ENCODE measurements at places on chromosomes 16 and 17. TPM values are rescaled to one million over a fixed set of nuclear protein-coding genes. Genes with fewer than 3 reads are reported as not detected.
A peak's percentile ranks its signal among the peaks of the same experiment; 100 is the strongest.

The TBC1D3L gene
- total RNA-seq = 4.5 TPM

The PRSS27 gene
- total RNA-seq = 0.11 TPM

The NUPR1 gene
- total RNA-seq = 33.1 TPM

The CACNG3 gene
- not detected for total RNA-seq

The ELP5 gene
- 62.5 TPM for total RNA-seq

DNA sequence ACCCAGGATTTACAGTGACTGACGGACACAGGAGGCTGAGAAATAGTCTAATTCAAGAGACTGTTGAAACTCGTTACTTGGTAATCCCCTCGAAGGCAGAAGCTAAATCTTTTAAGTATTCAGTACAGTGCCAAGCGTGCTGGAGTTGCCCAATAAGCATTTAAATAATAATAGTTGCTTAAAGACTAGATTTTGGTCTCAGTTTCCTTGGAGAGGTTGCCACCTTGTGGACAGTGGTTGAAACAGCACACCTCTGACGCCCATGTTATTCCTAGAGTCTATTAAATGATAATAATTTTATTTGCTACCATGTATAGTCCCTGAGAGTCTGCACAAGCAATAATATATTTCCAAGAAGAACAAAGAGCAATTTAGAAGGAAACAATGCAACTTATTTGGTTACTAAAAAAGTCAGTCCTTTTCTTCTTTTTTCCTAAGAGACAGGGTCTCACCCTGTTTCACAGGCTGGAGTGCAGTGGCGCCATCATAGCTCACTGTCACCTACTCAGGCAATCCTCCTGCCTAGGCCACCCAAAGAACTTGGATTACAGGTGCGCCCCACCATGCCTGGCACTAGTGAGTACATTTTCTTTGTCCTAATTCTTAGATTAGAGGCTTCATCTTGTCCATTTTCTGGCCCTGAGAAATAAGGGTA is 138.0 kb upstream of the NUDT7 start:
- no peaks in the 10 kb centered on the region for H3K36me3 ChIP-seq
- no peak overlapping the region for H3K4me3 ChIP-seq
- H3K27me3 ChIP-seq = peaks cover 48% of the 10 kb centered on the region
- peaks cover 6% of the 10 kb centered on the region for H3K4me1 ChIP-seq
- no peak overlapping the region for H3K27ac ChIP-seq

DNA sequence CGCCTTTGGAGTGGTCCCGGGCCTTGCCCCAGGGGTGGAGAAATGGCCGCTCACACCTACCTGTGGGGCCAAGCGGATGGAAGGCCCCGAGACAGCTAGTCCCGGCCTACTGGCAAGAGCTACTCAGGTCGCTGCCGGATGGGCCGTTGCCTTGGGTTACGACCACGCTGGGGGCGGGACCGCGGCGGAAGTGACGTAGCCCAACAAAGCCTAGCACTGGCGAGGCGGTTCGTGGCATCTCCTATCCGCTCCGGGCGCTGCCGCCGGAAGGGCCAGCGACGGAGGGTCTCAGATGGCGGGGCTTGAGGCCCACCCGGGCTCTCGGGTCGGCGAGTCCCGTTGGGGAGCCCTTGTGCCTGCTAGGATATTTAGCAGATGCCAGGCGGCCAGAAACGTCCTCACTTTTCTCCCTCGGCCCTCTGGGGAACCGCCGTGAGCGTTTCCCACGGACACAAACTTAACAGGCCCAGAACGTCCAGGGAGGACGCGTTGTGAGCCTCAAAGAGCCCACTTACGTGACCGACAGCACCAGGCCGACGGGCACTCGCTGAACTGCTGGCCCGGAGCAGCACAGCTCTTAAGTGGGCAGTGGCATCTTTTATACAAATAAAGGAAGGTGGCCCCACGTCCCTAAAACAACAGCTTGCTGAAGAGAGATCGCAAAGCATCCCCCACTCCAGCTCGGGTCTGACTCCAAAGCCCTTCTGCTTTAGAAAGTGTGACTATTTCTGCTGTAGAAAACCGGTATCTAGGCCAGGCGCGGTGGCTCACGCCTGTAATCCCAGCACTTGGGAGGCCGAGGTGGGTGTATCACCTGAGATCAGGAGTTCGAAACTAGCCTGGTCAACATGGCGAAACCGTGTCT is at the start of gene C16orf46:
C16orf46 (minus strand) TSS at position 163 of the 865 bp plus-strand sequence. CDS start 13,283 bp downstream, outside the sequence.
- H3K4me3 ChIP-seq = peak within 1 kb of the TSS; percentile 76
- no peaks in the 10 kb centered on the region for H3K36me3 ChIP-seq
- H3K27me3 ChIP-seq = no peaks in the 10 kb centered on the region
- H3K4me1 ChIP-seq = peaks cover 18% of the 10 kb centered on the region
- H3K27ac ChIP-seq = peak within 1 kb of the TSS; percentile 98

- H3K4me3 ChIP-seq = no peak overlapping the region
- no peaks in the 10 kb centered on the region for H3K36me3 ChIP-seq
- peaks cover 3% of the 10 kb centered on the region for H3K27me3 ChIP-seq
- no peak overlapping the region for H3K27ac ChIP-seq
- DNase-seq = no peak
Measured at GRCh38 chr17:62696256-62696655, 68.8 kb downstream of the MRC2 start.

- peaks cover 5% of the 10 kb centered on the region for H3K36me3 ChIP-seq
- H3K27ac ChIP-seq = peak overlapping the region; percentile 95
- no peak overlapping the region for H3K4me3 ChIP-seq
- peak; percentile 58 for DNase-seq
- peaks cover 58% of the 10 kb centered on the region for H3K4me1 ChIP-seq
Measured at GRCh38 chr16:58409316-58409973, 17.2 kb downstream of the GINS3 start.

- no peak overlapping the region for H3K4me3 ChIP-seq
- peaks cover 23% of the 10 kb centered on the region for H3K4me1 ChIP-seq
- H3K36me3 ChIP-seq = peaks cover 59% of the 10 kb centered on the region
- H3K27ac ChIP-seq = no peak overlapping the region
Measured at GRCh38 chr17:50354776-50355175, 8.8 kb downstream of the XYLT2 start.

DNA sequence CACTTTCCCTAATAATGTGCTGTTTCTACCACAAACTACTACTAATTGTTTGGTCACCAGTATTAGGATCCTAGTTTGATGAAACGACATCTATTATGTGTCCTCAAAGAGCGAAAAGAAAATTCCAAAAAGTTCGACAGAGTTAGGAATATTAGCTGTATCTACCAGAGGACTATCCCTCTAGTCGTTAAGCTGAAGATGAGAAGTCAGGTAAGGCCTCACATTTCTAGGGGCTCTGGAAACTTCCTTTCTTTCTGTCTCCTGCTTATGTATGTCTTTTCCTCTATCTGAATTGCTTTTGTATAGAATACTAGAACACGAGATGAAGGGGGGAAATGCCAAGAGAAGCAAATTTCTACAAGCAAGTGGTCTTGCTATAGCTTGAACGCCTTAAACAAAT is 1.6 kb downstream of the GLG1 start:
- H3K4me1 ChIP-seq = peaks cover 71% of the 10 kb centered on the region
- no peak overlapping the region for H3K27ac ChIP-seq
- no peak for DNase-seq
- no peaks in the 10 kb centered on the region for H3K27me3 ChIP-seq
- peak overlapping the region; percentile 96 for H3K4me3 ChIP-seq
- no peaks in the 10 kb centered on the region for H3K36me3 ChIP-seq

- DNase-seq = no peak
- peaks cover 71% of the 10 kb centered on the region for H3K4me1 ChIP-seq
- peak overlapping the region; percentile 99 for H3K27ac ChIP-seq
- H3K27me3 ChIP-seq = no peaks in the 10 kb centered on the region
- H3K36me3 ChIP-seq = peaks cover 17% of the 10 kb centered on the region
Measured at GRCh38 chr17:21213638-21214014, 335 bp downstream of the TMEM11 start.

GRCh38 chr17:13154930-13155329 is 137.1 kb upstream of the ELAC2 start:
- H3K27me3 ChIP-seq = no peaks in the 10 kb centered on the region
- no peak overlapping the region for H3K4me3 ChIP-seq
- DNase-seq = no peak
- H3K36me3 ChIP-seq = no peaks in the 10 kb centered on the region

DNA sequence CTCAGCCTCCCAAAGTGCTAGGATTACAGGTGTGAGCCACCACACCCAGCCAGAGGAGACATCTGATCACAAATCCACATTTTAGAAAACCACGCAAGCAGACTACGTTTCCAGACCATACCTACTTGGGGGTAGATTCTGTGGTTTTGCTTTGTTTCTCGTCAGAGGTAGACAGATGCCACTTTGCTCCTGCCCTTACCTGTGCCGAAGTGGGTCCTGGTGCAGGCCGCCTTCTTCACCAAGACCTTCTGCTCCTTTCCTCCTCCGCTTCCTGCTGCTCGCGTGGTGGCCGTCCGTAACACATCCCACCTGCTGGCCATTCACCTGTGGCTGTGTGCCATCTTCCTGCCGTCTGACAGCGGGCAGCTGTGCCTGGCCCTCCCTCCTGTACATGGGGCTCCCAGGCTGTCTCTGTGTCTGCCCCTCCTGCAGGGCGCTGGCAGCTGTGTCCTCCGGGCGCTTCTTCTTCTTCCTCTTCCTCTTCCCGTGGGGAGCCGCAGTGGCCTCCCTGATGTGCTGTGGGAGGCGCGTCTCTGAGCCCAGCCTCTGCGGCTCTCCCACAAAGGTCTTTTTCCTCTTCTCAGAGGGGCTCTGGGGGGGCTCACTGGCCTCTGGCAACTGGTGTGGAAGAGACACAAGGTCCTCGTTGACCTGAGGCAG is 21.2 kb upstream of the CYTH1 start:
- H3K36me3 ChIP-seq = peaks cover 78% of the 10 kb centered on the region
- peaks cover 24% of the 10 kb centered on the region for H3K4me1 ChIP-seq
- DNase-seq = no peak
- H3K4me3 ChIP-seq = no peak overlapping the region
- H3K27ac ChIP-seq = no peak overlapping the region
- no peaks in the 10 kb centered on the region for H3K27me3 ChIP-seq

DNA sequence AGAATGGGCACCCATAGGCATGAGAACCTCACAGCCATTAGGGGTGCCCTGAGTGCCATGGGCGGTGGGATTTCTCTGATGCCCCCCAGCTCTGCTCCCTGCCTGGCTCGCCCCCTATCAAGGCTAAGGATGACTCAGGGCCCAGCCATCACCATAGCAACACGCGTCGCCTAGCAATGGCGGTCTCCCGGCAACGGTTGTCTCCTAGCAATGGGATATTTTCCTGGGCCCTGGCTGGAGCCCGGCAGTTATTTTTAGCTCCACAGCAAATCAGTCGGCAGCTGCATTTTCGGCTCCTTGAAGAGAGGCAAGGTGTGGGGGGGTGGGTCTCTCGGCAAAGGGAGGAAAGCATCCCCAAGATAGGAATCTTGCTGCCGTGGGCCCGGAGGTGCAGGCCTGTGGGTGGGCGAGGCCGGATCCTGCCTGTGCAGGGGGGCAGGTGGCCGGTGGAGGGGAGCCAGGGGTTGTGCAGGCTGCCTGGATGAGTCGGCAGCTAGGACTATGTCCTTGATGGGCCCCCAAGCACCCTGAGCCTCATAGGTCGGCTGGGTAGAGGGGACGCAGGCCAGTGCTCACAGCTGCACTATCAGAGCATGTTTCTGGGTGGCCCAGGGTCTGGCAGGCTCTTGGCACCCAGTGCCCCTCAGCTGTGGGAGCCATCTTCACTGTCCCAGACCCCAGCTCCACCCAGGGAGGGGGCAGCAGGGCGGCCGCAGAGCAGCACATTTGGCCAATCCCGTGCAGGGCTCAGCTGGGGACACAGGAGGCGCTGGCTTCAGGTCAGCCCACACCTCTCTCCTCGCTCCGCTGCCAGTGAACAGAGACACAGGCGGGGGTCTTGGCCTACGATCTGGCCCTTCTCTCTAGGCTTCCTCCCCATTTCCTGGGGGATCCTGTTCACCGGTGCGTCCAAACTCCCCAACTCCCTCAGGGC is 4.2 kb upstream of the FBXL16 start:
- H3K36me3 ChIP-seq = no peaks in the 10 kb centered on the region
- H3K27me3 ChIP-seq = peaks cover 66% of the 10 kb centered on the region
- DNase-seq = no peak
- H3K4me1 ChIP-seq = peaks cover 21% of the 10 kb centered on the region

- DNase-seq = no peak
- no peak overlapping the region for H3K27ac ChIP-seq
- no peaks in the 10 kb centered on the region for H3K27me3 ChIP-seq
- H3K36me3 ChIP-seq = no peaks in the 10 kb centered on the region
- H3K4me3 ChIP-seq = no peak overlapping the region
Measured at GRCh38 chr17:27398691-27399090, 57.6 kb upstream of the KSR1 start.

- no peaks in the 10 kb centered on the region for H3K27me3 ChIP-seq
- H3K36me3 ChIP-seq = peaks cover 33% of the 10 kb centered on the region
- H3K4me1 ChIP-seq = peaks cover 85% of the 10 kb centered on the region
- peak overlapping the region; percentile 80 for H3K4me3 ChIP-seq
- no peak for DNase-seq
Measured at GRCh38 chr16:68263559-68264127, 683 bp upstream of the SLC7A6 start.

- DNase-seq = no peak
- H3K36me3 ChIP-seq = peaks cover 14% of the 10 kb centered on the region
- no peaks in the 10 kb centered on the region for H3K27me3 ChIP-seq
- peaks cover 88% of the 10 kb centered on the region for H3K4me1 ChIP-seq
- H3K4me3 ChIP-seq = no peak overlapping the region
- H3K27ac ChIP-seq = peak overlapping the region; percentile 96
Measured at GRCh38 chr17:75691371-75691791, 24.2 kb downstream of the SAP30BP start.

- no peaks in the 10 kb centered on the region for H3K4me1 ChIP-seq
- no peaks in the 10 kb centered on the region for H3K27me3 ChIP-seq
- H3K4me3 ChIP-seq = no peak overlapping the region
- no peak for DNase-seq
Measured at GRCh38 chr17:1820528-1821252, 9.0 kb downstream of the SMYD4 start.

- DNase-seq = no peak
- no peak overlapping the region for H3K4me3 ChIP-seq
- peaks cover 19% of the 10 kb centered on the region for H3K4me1 ChIP-seq
- H3K27me3 ChIP-seq = no peaks in the 10 kb centered on the region
- H3K36me3 ChIP-seq = peaks cover 60% of the 10 kb centered on the region
Measured at GRCh38 chr17:82582213-82582612, 62.7 kb downstream of the FOXK2 start.

- peak within 1 kb of the TSS; percentile 94 for H3K27ac ChIP-seq
- H3K4me1 ChIP-seq = peaks cover 26% of the 10 kb centered on the region
- no peaks in the 10 kb centered on the region for H3K27me3 ChIP-seq
- H3K4me3 ChIP-seq = peak within 1 kb of the TSS; percentile 93
- DNase-seq = peak; percentile 99
Measured at GRCh38 chr16:29790183-29790948, at the start of gene KIF22. Gene KIF22 (plus strand): TSS chr16:29790751. CDS start chr16:29790760, 9 bp downstream.

DNA sequence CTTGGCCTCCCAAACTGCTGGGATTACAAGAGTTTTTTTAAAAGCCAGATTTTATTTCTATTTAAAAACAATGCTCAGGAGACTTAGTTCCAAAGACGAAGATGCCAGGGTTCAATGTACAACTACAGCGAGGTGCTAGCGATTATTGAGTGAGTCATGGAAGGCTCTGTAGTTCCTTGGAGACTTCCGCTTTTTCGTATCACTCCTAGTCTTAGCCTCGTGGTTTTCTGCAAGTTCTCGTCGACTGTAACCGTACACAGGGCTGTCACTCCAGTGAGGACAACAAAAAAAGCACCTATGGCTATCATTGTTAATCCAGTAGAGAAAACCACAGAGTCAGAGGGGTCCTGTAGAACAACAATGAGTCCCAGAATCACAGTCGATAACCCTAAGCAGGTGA is 22.7 kb upstream of the ZC3H7A start:
- no peaks in the 10 kb centered on the region for H3K27me3 ChIP-seq
- H3K4me1 ChIP-seq = peaks cover 10% of the 10 kb centered on the region
- no peak overlapping the region for H3K27ac ChIP-seq
